ENCODE measurements at places on chromosomes 5 and 9.

GRCh38 chr5:999032-999501 lies 9.5 kb upstream of the NKD2 start:
- DNase-seq: no peak

DNA sequence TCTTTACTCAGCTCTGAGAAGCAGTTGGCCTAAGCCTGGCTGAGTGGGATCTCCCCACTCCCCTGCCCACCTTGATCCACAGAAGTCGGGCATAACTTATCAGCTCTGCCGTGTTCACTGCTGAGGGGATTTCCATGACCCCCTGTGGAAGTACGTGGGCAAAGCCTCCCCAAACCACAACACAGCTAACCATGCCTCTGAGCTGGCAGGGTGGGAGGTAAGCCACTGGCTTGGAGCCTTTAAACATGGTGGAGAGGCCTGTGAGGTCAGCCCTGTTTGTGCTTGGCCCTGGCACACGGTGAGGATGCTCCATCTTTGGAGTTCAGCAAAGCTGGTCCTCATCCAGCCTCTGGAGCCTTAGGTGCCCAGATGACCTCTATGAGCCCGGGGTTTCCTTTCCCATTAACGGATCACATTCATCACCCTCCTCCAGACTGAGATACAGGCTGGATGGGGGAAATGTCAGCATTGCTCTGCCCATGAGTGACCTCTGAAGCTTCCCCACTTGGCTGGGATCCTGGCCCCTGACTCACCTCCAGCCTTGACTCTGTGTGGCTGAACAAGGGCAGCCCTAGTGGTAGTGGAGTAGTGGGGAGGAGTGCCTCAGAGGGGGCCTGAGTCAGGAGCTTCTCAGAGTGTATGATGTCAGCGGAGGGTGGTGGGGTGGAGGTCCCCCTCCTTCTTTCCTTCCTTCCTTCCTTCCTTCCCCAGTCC lies 6.2 kb downstream of the PDLIM4 start:
- DNase-seq: no peak

- no peak for DNase-seq
Observed at GRCh38 chr5:4614088-4614487, 526.0 kb upstream of the ADAMTS16 start.

- DNase-seq: no peak
Observed at GRCh38 chr9:34577400-34578240, 11.9 kb downstream of the CNTFR start.

DNA sequence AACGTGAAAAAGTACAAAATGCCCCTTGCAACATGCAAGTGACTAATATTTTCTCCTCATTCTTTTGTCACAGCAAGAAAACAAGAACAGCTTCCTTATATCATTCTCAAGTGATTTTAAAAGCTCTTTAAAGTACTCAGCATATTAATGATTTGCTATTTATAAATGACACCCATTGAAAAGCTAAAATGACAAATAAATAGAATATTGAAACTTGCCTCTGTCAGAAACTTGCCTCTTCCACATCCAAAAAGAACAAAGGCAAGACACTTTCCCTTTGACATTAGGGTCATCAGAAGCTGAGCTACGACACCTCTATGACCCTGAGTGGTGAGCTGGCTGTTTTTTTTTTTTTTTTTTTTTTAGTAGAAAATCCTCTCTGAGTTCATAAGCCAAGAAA lies 339.6 kb upstream of the ITGA1 start:
- no peak for DNase-seq

GRCh38 chr5:164893071-164893470 lies 1387.7 kb downstream of the MAT2B start:
- no peak for DNase-seq

DNA sequence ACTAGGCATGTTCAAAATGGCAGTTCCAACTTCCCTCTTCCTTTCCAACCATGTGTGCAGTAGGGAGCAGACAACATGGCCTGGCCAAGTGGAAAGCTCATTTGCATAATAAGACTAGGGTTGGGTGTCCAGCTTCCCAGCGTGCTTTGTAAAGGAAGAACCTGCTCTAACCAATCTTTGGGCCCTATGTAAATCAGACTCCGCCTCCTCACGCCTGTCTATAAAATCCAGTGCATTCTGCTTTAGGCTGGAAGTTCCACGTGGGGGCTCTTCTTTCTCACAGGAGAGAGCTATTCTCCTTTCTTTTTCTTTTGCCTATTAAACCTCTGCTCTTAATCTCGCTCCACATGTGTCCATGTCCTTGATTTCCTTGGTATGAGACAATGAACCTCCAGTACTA lies 83.4 kb downstream of the GCNT1 start:
- no peak for DNase-seq

DNA sequence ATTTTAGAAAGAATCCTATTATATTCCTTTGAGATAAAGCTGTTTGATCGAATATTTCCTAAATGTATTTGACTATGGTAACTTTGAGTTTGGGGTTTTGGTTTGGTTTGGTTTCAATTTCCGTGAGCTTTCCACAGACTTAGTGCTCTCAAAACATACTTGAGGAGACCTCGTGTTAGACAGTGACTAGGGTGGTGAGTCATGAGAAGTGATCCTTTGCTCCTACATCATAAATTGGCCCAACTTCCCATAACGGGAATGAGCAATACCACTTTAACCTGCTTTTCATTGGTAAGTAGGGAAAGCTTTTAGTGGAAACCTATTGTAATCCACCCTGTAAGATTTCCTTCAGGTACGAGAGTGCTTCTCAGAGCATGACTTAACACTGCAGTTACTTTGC lies 3.8 kb upstream of the RASEF start:
- no peak for DNase-seq
